ENCODE measurements at places on chromosomes 16 and 17.

- DNase-seq: peak; percentile 34
Measured at GRCh38 chr16:27365142-27366089, 36.6 kb upstream of the IL21R start.

- DNase-seq: no peak
Measured at GRCh38 chr16:79347277-79347676, 253.3 kb downstream of the MAF start.

DNA sequence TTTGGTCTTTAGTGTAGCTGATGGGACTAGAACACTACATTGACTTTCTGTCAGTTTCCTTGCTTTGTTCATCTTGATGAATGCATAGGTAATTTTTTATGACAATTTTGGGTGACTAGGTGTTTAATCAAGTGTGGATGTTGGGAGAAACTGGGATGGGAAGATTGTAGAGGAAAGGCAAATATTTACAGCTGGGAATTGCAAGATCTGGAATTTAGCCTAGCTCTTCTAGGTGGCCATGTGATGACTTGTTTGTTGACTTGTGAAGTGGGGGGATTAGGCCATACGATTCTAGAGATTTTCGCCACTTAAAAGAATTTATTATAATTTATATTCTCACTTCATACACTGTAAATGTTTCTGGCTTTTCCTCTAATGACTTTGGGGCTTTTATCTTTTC lies 480.3 kb upstream of the GOT2 start:
- no peak for DNase-seq

DNA sequence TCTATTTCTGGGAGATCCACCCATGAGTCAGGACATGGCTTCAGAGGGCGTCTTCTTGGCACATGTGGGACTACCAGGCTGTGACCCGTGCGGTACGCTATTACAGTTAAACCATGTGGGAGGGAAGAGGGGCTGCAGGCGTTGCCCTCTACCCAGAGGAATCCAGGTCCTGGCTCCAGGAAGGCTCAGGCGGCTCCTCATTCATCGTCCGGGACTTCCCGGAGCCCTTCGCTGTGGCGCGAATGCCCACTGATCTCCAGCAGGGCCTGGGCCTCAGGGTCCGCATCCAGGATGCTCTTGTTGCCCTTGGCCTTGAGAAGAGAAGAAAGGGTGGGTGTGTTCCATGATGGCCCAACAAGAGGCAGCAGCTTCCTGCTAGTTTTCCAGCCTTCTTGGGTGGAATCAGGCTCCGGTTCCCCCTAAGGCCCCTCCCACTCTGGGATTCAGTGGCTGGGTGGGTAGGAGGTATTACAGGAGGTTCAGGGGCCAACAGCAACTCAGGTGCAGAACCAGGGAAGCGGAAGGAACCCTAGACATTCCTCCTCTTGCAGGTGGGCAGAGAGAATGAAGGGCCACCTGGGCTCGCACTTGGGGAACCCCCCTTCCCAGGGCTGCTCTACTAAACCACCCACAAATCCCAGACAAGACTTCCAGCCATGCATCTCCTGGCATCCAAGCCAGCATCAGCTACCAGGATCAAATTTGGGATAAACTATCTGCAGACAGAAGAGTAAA lies 24.6 kb downstream of the MEAK7 start:
- DNase-seq: no peak

DNA sequence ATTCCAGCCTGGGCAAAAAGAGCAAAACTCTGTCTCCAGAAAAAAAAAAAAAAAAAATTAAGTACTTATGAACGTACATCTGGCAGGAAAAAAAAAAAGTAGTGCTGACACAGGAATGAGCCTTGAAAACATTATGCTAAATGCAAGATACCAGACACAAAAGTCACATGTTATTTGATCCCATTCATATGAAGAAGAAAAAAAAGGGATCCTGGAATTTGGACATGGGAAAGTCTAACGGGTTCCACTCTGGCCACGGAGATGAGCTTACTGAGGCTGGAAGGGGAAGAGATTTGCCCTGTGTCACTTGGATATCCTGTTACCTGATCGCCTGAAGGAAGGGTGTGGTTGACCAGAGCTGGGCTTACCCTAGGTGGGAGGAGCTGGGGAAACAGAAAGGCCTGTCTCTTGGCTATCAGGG lies 251.9 kb downstream of the PARN start:
- DNase-seq: peak; percentile 22

DNA sequence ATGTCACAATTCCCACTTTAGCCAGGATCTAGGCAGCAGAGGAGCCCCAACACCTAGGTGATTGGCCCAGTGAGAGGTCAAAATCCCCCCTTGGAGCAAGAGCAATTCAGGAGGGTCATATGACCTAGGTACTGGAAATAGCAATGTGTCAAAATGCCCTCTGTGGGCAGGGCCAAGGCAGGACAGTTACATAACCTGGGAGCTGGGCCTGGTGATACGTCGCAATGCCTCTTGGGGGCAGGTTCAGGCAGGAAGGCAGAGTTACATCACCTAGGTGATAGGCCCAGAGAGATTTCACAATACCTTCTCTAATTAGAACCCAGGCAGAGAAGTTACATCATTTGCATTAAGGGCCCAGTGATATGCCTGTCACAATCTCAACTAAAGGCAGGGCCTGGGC lies 1906.3 kb downstream of the TP53TG3F start:
- no peak for DNase-seq

DNA sequence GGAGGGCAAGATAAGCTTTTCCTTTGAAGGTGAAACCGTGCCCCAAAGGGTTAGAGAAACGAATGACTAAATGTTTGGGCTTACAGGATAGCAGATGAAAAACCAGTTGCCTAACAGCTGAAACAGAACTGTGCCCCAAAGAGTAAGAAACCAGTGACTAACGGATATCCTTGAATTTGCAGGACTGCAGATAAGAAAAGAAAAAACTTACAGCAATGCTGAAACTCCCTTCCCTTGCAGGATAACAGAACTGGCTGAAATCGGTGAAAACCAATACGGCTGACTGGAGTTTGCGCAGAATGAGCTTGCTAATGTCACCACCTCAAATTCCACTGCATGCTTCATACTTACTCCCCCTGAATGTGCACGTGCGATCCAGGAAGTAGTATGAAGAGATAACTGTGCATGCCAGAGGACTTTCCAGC lies 175.2 kb upstream of the NLRP1 start:
- no peak for DNase-seq

- DNase-seq: no peak
Measured at GRCh38 chr17:62098623-62099231, 33.6 kb upstream of the MED13 start.

- DNase-seq: no peak
Measured at GRCh38 chr17:57684711-57685498, 60.2 kb downstream of the CCDC182 start.

DNA sequence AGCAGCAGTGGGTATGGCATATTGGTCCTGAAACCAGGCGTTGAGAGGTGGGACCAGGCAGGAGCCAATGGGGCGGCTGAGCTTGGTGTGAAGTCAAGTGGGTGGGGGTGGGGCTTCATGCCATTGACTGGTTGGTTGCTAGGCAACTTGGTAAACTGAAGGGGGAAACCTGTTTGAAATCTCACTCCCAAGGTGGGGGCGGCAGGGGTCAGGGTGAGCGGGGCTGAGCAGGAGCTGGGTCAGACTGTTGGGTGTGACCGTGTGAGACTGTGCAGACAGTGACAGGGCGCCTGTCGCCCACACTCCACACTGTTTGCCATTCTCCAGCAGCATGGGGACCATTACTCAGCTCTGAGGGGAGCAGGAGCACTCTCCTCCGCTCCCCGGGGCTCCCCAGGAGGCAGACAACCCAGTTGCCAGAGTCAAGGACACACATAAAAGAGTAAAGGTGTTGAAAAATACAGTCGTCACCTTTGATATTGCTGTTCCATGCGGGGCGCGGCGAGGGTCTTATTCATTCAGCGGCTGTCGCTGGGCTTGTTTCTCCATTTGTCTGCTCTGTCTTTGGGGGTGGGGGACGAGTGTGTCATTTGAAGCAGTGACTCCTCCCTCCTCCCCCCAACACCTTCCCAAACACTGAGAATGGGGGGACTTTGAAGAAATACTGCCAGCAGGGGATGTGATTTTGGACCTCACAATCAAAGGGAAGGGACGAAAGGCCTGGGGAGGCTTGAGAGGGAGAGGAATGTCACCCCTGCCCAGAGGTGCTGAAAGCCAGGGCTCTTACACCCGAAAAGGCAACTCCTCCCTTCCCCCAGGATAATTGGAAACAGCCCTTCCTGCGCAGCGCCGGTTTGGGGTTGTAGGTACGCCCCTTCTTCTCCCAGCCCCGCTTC lies 1.2 kb upstream of the EFNB3 start:
- no peak for DNase-seq

DNA sequence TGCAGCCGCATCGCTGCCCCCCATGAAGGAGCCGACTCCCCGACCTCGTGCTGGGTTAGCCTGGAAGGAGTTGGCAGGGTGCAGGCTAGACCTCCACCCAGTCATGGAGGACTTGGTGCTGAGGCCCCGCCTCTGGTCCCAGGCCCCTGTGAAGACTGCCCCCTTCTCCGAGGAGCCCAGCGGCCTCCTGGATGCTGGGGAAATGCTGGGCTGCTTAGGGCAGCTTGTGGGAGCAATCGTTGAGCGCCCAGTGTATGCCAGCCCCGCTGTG lies 1.8 kb downstream of the SSTR5 start:
- no peak for DNase-seq

DNA sequence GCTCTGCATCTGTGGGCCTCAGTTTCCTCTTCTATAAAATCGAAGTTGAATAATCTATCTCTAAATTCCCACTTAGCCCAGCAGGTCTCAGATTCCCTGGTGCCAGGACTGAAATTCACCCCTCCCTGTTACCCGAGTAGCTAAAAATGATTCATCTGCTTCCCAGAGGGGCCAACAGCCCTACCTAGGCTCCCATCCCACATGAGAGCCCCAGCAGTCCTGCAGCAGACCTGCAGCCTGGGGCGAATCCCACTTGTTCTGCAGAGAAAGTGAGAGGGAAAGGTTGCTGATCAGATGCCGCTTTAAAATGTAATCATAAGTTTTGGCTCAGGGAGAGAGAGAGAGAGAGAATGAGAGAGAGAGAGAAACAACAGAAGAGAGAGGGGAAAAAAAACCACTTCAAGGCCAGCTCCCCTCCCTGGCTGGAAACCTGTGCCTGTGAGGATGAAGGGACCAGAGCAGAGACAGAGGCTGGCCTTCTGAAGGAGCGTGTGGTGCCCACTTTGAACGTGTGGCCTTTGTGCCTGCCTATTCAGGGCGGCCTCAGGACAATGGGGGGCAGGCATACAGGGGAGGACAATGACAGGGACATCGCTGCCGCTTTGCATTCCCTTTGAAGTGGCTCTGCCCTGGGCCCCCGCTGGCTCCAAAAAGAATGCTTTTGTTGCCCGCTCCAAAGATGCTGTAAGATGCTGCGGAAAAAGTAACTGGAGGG lies 85.2 kb upstream of the NKD1 start:
- DNase-seq: no peak

- no peak for DNase-seq
Measured at GRCh38 chr17:45229681-45230409, 8.2 kb downstream of the FMNL1 start.

DNA sequence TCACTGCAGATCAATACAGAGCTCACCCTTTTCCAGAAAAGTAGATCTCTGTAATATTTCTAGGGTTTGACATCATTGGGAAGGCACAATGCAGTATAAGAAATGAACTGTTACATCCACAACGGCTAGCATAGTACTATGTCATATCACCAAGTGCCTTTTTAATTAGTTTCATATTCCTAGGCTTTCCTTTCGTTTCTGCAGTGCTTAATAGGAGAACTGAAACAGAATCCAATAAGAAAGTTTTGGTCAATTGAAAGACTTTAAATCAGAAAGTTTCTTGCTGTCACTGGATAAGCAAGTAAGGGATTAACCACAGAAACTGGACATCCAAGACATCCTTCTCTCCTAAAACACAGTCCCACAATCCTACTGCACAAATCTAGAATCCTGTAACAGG lies 3.5 kb upstream of the RNF43 start:
- DNase-seq: no peak

- DNase-seq: no peak
Measured at GRCh38 chr16:79439901-79440300, 160.6 kb downstream of the MAF start.

DNA sequence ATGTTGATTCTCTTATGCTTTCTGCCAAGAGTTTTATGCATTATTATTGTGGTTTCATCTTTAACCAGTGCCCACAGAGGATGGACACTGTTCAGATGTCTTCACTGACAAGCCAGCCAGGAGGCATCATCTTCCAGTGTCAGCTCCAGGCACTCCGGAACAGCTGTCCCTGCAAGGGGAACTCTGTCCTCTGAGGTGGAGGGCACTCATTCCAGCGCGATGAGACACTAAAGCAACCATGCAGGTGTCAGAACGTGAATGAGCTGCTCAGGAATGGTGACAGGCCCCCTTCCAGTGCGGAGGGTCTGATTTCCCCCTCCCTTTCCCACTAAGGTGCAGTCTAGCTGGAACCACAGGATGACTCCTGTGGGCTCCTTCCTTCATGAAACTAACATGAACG lies 117.5 kb downstream of the NOG start:
- peak; percentile 83 for DNase-seq

DNA sequence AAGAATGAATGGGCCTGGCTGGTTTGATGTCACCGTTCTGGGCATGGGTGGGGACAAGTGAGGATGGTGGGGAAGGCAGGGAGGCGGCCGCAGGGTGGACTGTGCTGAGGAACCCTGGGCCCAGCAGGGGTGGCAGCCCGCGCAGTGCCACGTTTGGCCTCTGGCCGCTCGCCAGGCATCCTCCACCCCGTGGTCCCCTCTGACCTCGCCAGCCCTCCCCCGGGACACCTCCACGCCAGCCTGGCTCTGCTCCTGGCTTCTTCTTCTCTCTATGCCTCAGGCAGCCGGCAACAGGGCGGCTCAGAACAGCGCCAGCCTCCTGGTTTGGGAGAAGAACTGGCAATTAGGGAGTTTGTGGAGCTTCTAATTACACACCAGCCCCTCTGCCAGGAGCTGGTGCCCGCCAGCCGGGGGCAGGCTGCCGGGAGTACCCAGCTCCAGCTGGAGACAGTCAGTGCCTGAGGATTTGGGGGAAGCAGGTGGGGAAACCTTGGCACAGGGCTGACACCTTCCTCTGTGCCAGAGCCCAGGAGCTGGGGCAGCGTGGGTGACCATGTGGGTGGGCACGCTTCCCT lies 6.5 kb upstream of the SERPINF1 start:
- no peak for DNase-seq

DNA sequence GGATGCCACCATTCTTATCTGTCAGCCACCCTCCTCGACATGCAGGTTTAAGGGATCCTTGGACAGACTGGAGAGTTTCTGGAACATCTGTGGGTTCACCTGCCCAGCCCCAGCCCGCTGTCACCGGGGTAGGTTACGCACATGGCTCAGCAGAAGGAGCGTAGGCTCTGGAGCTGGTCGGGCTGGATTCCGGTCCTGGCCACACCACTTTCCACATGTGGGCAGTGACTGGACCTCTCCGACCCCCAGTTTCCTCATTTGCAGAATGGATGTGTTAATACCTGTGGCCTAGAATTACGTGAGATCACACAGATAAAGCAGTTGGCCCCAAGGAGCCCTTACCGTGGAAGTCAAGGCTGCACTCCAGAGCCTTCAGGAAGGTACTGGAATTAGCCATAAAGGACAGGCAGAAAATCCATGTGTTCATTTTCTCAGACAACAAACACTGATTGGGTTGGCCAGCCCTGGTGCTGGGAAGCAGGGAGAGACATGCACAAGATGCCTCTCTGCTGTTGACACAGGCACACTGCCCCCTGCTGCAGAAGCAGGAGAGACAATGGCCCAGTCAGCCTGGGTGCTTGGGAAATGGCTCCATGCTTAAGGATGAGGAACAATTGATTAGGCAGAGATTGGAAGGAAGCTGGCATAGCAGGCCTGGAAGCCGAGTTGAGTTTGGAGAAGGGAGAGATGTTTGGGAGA lies 58.8 kb downstream of the SF3B3 start:
- peak; percentile 30 for DNase-seq

All from LHCN-M2 (cell line).